ENCODE measurements at places on chromosomes 2 and 18.

- DNase-seq: no peak
Observed at GRCh38 chr2:159202568-159203071, 83.9 kb downstream of the WDSUB1 start.

DNA sequence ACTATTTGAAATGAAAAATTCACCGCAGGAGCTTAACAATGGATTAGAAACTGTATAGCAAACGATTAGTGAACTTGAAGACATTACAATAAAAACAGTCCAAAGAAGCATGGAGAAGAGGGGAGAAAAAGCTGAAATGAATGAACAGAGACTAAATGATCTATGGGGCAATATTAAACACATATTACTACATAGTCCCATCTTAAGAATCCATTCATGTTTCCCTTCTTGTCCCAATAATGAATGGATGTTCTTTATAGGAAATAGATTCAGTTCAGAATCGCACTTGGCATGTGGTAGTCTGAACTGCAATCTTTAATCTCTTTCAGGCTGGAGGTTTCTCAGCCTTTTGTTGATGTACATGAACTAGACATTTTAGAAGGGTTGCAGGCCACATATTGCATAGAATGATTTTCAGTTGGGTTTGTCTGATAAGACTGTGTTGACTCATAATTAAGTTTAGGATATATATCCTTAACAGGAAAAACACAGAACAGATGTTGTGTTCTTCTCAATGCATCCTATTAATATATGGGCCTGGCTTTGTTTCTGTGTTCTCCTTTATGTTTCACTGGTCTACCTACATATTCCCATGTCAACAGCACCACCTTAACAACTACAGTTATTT, 27.9 kb downstream of the CCDC88A start:
- DNase-seq: no peak

DNA sequence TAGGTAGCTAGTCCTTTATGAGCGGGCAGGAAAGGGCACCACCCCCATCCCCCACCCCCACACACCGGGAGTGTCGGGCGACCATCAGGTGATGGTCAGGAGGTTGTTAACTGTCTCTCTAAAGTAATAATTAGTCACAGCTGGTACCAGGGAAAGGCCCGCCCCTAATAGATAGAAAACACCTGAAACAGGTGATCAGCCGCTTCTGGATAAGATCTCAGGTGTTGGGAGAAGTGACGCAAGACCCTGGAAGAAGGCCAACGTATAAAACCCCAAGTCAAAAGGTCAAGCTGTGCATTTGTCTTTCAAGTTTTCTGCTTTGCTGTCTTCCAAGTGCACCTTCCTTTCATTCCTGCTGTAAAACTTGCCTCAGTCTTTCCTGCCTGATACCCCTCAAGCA, 59.6 kb upstream of the LINC00305 start:
- no peak for DNase-seq

DNA sequence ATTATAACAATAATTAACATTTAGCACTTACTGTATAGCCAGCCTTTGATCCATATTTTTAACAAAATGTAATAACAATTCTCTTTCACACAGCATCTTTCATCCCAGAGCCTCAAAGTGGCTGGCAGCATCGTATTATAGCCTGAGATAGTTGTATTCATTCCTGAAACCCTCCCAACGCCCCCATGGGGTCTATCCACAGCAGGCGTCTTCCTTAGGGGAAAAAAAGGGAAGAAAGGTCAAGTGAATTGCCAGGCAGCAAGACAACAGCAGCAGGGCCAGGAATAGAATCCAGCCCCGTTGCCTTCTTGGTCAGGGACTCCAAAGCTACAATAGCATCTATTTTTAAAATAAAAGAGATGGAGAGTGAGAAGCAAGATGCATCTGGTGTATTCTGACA, 424.4 kb upstream of the ID2 start:
- DNase-seq: no peak

DNA sequence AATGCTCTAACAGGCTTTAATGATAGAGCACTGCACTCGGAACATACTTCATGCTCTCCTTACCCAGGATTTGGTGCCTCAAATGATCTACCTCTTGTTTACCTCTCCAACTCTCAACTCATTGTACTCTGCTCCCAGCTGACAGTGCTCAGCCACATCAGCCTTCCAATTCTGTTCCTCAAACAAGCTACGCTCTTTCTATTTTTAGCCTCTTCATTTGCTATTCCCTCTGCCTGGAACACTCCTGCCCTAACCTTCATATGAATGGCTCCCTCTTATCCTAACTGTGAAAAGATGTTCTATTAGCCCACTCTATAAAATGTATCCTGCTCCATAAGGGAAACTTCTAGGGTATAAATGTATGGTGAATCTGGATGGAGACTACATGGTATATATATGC, 42.5 kb downstream of the PIGN start:
- no peak for DNase-seq

GRCh38 chr2:45674035-45674816, 22.8 kb downstream of the PRKCE start:
- no peak for DNase-seq

GRCh38 chr18:23852236-23853045, 162.1 kb upstream of the TTC39C start:
- DNase-seq: no peak

- no peak for DNase-seq
Observed at GRCh38 chr18:24446953-24447538, 13.4 kb upstream of the HRH4 start.

- DNase-seq: no peak
Observed at GRCh38 chr2:129061069-129061768, 742.6 kb upstream of the HS6ST1 start.

DNA sequence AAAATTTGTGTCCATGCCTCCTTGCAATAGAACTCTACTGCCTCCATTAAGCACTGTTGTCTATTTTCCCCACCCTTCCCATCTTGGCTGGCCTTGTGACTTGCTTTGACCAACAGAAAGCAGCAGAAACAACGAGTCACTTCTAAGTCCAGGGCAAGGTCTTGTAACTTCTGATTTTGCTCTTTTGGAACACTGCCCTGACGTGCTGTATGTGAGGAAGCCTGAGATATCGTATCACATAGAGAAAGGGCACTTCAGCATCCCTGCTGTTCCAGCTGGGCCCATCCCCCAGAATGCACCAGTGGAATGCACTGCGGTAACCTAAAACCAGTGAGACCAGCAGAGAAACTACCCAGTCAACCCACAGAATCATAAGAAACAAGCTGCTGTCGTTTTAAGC, 28.1 kb downstream of the NCKAP1 start:
- DNase-seq: no peak

DNA sequence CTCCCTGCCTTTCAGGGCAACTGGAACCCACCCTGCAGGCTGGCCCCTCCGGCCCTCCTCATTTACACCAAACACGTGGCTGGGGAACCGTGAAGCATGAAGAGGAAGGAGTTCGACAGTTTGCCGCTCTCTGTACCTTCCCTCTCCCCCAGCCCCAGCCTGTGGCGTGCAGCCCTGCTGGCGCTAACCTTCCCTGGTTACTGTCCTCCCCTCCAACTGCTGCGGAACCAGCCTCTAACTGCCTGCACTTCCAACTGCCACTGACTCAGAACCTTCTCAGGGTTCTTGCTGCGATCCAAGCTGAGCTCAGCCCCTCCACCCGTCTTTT, 19.2 kb upstream of the GNAL start:
- DNase-seq: no peak

- no peak for DNase-seq
Observed at GRCh38 chr2:133044556-133044955, 374.6 kb upstream of the LYPD1 start.

DNA sequence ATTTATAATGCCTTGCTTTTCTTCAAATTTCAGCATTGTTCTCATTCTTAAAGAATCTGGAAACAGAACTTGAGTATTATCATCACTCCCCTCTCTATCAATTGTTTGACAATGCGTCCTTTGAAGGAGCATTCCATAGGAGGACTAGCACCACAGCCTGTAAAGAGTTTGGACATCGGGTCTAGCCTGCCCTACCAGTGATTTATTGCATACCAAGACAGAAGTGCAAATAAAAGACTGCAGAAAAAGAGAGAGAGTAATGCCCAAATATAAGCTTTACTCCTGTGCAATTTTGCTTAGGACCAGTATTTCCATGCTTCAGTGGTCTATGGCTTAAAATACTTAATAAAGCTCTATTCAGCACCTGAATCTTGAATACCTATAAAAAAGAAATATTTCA, 55.4 kb upstream of the MAP2 start:
- DNase-seq: no peak

- no peak for DNase-seq
Observed at GRCh38 chr2:241314226-241315092, 1.0 kb downstream of the HDLBP start.

- DNase-seq: no peak
Observed at GRCh38 chr2:234805836-234806235, 146.0 kb upstream of the SH3BP4 start.

DNA sequence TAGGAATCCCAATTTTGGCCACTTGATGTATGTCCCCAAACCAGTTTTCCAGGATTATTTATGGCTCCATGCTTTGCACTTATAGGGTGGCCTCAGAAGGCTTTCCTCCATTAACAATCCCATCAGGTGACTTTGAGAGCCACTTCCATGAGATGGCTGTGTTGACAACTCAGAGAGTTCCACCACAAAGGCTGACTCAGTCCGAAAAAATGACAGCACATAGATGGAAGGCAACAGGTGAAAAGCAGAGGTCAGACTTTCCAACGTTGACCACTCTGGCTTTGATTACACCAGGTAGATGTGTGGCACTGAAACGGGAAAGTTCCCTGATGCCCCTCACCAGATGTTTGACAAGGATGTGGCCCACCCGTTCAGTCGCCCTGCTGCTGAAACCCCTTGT, 431.4 kb upstream of the TNP1 start:
- DNase-seq: no peak

GRCh38 chr2:13714466-13714865, 918.1 kb upstream of the LRATD1 start:
- no peak for DNase-seq

- DNase-seq: no peak
Observed at GRCh38 chr18:11960743-11961380, 20.4 kb upstream of the IMPA2 start.

- DNase-seq: no peak
Observed at GRCh38 chr18:35524226-35524625, 26.5 kb upstream of the INO80C start.

GRCh38 chr18:9535430-9535991, 60.2 kb downstream of the RALBP1 start:
- no peak for DNase-seq

DNA sequence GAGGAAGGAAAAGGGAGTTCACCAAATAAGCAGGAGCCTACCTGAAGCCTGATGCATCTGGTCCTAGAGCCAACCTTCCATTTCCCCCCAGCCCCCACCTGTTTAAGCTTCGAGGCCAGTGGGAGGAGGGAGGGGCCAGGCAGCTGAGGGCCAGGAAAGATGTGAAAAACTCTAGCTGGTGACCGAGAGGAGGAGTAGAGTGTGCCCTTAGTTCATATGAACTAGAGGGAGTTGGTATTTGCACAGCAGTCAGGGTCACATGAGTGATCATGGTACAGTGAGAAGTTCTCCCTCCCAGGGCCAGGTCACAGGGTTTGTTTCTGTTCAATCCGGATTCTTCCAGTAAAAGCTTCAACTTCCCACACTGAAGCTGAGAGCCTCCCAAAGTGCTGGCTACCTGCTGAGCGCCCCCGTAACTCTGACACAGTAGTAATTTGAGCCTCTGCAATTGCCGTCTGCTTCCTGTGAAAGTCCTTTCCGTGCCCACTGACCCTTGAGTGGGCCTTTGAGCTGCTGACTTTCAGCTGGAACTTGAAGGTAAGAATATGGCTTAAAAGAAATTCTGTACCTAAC, at the start of gene SULT1C2:
SULT1C2 (plus strand) TSS at position 362 of the 573 bp plus-strand sequence. CDS start 4,773 bp downstream, outside the sequence.
- no peak for DNase-seq

GRCh38 chr2:160322320-160322719, 122.2 kb upstream of the ITGB6 start:
- no peak for DNase-seq

GRCh38 chr2:208306291-208306690, 40.2 kb downstream of the PIKFYVE start:
- no peak for DNase-seq

DNA sequence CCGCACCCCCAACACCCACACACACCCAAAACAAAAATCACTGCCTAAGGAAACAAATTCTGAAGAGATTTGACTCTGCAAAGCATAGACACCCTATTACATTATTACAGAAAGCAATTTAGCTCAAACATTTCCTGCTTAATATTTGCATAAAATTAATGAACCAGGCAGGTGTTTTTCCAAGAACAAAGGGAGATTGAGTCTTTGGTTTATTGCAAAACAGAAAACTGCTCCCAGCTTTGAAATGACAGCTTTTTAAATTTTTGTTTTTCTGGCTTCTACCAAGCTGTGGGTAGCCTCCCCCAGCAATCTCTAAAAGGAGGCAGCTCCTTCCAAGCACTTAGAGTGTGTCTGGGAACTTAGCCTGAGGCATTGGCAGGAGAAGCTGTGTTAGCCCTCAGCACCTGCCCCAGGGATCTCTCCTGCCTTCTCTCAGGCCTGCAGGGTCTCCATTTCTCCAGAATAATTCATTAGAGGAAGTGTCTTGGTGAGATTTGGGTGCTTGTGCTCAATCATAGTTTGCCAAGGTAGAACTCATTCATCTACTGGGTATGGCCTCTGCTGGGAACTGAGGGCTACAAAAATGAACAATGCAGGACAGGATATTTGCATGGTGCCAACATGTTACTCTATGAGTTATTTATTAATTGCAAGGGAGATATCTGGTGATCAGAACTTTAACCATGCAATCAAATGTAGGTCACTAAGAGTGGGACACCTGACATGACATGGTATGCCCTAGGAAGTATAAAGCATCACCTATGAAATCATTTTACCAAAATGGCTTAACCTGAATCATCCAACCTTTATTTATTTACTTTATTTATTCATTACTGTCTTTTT, 58.7 kb downstream of the B3GNT2 start:
- no peak for DNase-seq

DNA sequence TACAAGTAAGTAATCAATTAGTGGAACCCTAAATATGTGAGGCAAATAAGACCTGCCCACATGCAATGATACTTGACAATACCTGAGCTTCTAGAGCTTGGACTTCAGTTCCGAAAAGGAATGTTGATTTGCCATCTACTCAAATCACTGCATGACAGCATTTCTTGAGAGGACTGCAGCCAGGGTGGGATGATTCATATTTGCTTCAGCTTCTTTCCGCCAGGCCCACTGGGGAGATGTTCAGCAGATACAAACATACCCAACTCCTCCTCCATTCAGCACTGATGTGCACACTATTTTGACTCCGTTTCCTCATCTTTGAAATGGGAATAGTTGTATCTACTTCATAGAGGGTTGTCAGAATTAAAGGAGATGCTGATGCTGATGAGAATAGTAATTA, 28.8 kb upstream of the TMEM177 start:
- no peak for DNase-seq

DNA sequence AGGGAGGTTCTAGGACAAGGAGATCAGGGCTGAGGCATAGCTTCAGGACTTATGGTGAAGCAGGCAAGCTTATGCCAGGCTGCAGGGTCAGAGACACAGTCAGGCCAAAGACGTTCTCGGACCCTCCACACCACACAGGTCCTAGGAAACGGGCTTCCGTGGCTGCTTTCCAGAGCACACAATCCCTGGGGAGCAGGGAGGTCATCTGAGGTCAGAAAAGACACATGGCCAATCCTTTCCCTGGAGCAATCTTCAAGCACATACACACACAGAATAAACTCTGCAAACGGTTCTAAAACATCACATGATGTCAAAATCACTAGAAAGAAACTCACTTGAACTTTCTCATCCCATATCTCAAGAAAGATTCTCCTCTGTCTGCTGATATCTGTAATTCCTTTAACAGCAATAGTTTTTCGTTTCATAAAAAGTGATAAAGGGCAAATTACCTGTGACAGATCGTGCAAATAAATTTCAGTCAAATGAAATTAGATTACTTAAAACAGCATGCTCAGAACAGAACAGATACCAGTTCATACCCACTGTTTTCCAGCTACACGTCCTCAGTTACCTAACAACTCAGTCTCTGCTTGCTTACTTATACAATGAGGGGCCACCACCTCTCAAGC, 63.9 kb downstream of the MBOAT2 start:
- no peak for DNase-seq

Data from T-cell (primary cell).